GM04504 (cell line): ENCODE measurements at places on chromosomes 1 and 21.

- DNase-seq = no peak
Measured at GRCh38 chr1:204441558-204441957, 29.9 kb upstream of the PPP1R15B start.

GRCh38 chr1:51776408-51776807, 102.1 kb downstream of the NRDC start:
- DNase-seq = no peak

- DNase-seq = no peak
Measured at GRCh38 chr1:198203434-198203833, 46.6 kb downstream of the NEK7 start.

- no peak for DNase-seq
Measured at GRCh38 chr1:207993477-207994445, 82.8 kb upstream of the CD34 start.

GRCh38 chr1:195516036-195516435, 1092.2 kb downstream of the KCNT2 start:
- DNase-seq = no peak

DNA sequence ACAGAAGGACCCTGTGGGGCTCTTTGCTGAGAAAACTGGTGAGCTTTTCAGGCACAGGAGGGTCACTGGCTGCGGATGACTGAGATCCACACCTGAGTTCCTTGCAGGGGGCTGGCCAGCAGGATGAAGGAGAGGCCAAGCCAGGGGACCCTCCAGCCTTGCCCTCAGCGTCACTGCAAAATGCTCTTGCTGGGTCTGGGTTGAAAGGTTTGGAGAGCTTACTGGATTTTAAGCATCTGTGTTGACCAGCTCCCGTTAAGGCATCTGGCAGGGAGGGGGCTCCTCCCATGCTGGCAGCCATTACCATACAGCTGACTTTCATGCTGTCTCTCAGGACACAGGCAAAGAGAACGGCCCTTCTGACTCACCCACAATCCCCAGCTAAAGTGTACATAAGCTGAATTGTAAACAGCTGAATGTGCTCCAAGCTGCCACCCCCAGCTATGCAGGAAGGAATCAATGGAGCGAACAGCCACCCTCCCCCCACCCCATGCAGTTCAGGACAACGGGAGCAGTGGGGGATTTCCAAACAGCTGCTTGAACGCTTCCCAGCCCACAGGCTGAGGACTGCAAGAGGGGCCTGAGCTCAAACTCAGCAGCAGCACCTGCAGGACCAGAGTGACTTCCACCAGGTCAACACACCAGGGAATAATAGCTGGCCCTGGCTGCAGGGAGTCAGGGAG, 21.3 kb upstream of the A3GALT2 start:
- peak; percentile 89 for DNase-seq

DNA sequence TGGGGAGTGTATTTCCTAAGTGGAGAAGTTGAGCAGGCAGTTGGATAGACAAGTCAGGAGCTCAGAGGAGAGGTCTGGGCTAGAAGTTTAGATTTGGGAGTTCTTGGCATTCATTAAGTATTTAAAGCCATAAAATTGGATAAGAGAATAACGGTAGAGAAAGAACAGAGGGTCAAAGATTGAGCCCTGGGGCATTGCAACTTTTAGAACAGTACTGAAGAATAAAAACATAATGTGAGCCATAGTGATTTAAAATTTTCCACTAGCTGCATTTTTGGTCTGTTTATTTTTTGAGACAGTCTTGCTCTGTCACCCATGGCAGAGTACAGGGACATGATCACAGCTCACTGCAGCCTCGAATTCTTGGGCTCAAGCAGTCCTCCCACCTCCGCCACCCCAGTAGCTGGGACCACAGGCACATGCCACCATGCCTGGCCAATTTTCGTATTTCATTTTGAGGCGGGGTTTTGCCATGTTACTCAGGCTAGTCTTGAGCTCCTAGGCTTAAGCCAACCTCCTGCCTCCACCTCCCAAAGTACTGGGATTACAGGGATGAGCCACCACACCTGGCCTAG, 85.9 kb upstream of the SOX13 start:
- no peak for DNase-seq

DNA sequence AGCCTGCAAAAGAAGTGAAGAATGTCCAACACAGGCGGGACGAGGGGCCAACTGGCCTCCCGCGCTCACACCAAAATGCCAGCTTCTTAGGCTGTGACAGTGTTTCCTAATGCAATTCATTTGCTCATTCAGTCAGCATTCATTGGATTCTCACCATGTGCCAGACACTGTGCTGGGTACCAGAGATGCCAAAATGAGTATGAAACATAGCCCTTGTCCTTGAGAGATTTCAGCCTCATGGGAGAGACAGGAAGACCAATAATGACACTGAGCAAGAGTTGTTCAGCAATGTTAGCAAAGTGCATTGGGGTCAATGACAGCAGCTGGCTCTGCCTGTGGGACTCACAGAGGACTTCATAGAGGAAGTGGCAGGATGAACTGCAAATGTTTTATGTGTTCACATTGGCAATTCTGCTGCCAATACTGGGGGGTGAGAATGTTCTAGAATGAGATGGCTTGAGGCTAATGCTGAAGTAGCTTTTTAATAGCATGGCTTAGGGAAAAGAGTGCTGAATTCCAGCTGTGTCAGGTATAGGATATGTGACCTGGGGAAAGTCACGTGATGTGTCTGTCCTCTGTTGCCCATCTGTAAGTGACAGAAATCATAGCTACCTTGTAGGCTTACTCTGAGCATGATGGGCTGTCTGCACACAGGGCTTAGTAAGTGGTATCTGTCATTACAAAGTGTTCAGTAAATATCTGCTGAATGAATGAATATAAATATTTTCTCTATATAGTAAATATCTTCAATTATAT, 58.3 kb upstream of the KIF26B start:
- no peak for DNase-seq

DNA sequence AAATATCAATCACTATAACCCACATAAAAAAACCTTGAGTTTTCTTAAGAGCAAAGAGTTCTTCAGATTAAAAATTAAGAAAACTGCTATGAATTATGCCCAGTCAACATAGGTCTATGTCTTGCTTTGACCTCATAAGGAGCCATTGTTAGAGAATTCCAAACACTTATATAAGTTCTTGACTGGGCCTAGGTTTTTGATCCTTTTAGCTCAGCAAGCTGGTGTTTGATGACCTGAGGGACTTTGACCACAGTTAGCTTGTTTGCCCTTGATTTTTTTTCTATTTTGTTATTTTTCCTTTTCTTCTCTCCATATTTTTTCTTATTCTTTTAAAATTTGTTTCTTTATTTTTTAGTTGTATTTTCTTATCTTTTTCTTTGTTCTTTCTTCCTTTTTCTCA, 122.3 kb downstream of the RHOU start:
- no peak for DNase-seq

- DNase-seq = no peak
Measured at GRCh38 chr1:66540434-66541032, 6.6 kb downstream of the SGIP1 start.

DNA sequence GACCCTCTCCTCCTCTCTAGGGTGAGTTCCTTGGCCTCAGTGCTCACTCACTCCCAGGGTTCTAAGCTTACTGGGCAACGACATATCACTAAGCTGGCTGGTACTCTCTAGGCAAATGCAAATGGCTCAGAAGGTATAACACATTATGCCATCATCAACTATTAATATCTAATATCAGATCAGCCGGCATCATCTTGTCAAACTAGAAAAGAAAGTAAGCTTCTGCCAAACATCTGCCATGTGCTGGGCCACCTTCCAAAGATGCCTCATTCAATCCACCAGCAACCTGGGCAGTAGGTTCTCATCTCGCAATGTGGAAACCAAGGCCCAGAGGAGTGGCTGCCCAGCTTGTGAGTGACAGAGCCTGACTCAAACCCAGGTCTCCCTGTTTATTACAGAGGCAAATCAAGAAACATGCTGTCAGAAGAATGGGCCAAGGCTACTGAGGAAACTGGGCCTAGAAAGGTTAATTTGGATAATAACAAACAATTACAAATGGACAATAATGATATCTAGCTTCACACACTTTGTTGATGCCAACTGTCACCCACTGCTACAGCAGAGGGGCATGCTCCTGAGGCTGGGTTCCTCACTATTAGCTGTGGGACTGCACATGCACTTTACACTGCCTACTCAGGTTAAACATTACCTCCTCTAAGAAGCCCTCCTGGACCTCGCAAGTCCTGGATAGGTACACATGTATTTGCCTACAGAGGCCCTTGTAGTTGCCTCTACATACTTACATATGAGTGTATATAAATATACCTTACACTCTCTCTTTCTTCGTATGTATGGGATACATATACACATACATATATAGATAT, 183.3 kb upstream of the JUN start:
- no peak for DNase-seq

DNA sequence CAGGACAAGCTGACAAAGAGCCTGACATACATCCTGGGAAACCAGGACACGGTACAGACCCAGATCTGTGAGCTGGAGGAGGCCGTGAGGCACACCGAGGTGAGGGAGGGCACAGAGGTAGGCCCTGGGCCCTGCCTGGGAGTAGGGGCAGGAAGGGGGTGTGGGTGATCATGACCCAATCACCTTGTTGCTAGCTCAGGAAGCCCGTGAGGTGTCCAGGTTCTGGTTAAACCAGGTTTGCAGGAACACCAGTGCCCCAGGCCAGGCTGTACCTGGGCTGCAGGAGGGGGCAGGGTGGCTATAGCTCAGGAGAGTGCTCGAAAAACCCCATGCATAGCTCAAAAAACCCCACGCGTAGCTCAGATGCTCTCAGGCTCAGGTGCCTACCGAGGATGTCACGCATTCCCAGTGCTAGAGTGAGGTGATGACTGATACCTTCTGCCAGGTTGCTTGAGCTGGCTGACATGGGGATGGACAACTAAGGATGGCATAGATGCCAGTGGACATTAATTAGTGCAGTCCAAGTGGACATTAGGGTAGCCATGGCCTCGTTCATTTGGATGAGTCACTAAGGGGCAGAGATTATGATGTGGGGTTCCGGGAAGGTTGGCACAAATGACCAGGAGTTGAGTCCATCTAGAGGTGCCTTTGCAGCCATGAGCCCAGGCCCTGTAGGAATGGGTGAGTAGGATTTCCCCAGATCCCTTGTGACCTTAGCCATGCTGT, 3.7 kb downstream of the TRIM46 start:
- no peak for DNase-seq

DNA sequence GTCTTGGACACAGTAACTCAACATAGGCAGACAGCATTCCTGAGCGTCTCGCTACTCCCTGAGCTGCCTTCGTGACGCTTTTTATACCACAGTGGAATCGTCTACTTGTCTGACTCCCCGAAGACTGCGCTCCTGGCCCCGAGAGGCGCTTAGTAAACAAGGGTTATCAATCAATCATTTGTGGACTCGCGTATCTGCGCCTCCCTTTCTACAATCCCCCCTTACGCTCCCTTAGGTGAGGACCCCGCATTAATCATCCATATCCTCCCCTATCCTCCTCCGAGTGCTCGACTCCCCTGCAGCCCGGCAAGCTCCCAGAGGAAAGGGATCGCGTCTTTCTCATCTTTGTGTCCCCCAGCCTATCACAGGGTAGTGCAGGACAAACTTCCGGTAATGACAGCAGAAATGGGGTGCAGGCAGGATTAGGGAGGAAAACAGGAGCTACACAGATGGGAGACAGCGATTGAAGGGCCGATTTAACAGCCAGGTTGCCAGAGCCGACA, 522 bp downstream of the TMEM59 start:
- peak; percentile 32 for DNase-seq

- DNase-seq = no peak
Measured at GRCh38 chr1:56774067-56774609, 45.1 kb downstream of the FYB2 start.

- no peak for DNase-seq
Measured at GRCh38 chr1:163273766-163274441, 47.9 kb upstream of the NUF2 start.

GRCh38 chr1:81606656-81607055, 194.1 kb upstream of the ADGRL2 start:
- no peak for DNase-seq

GRCh38 chr1:181123173-181123572, 34.7 kb downstream of the IER5 start:
- DNase-seq = no peak

DNA sequence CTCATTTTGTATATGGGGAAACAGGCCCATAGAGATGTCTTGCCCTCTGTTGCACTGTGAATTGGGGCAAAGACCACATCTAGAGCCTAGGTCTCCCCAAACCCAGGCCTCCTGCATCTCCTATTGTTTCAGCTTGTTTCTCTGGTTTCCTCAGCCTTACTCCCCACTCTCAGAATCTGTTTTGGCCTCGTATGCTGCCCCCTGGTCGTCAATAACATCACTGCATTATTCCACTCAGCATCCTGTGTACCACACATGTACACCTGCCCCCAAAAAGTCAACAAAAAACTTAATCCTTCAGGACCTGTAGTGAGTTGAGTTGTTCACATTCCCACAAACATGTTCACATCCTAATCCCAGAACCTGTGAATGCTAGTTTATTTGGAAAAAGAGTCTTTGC, 184.8 kb downstream of the BRINP2 start:
- peak; percentile 11 for DNase-seq

- DNase-seq = no peak
Measured at GRCh38 chr1:72567521-72567920, 285.2 kb upstream of the NEGR1 start.

DNA sequence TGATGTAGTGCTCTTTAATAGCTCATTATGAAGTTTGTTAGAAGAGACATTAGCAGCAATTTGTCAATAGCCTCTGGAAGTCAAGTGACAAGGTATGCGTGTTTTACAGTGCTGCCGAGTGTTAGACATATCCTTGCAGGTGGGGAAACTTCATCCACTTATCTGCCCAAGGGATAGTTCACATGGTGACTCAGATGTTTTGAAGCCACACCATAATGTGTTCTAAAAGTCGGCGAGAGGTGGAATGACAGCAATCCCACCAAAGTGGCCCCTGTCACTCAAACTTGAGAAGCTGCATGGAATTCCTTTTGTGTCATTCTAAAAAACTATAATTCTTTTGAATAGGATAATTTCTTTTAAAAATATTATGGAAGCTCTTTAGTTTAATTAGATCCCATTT, 98.1 kb downstream of the RUNX1 start:
- no peak for DNase-seq

DNA sequence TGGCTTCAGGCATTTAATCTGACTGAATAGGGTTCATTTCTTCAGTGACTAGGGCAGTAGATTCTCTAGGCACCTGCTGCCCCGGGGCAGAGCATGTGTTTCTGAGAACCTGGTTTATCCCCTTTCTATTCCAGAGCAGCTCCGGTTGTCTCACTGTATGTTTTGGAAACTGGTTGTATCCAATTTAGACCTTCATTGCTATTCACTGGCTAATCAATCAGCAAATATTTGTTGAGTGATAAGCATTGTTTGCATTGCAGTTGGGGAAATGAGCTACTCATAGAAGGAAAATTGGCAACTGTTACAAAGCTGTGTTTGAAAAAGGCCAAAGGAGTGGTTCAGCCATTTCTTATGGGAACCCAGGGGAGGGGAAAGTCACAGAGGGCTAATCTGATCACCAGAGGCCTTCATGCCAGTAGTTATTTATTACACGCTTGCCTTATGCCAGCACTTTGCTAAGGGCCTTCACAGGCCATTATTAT, 2.9 kb downstream of the QSOX1 start:
- no peak for DNase-seq
